Activated CD4-positive, alpha-beta memory T cell treated with anti-CD3 and anti-CD28 coated beads, Interleukin-2, amount 10 ng/mL, durations not matched to agents 7 days and 5 days (primary cell): ENCODE measurements at places on chromosomes 7 and 10. TPM values are rescaled to one million over a fixed set of nuclear protein-coding genes. Genes with fewer than 3 reads are reported as not detected.

GRCh38 chr7:134662166-134662870 lies 15.7 kb downstream of the BPGM start:
- DNase-seq = no peak

DNA sequence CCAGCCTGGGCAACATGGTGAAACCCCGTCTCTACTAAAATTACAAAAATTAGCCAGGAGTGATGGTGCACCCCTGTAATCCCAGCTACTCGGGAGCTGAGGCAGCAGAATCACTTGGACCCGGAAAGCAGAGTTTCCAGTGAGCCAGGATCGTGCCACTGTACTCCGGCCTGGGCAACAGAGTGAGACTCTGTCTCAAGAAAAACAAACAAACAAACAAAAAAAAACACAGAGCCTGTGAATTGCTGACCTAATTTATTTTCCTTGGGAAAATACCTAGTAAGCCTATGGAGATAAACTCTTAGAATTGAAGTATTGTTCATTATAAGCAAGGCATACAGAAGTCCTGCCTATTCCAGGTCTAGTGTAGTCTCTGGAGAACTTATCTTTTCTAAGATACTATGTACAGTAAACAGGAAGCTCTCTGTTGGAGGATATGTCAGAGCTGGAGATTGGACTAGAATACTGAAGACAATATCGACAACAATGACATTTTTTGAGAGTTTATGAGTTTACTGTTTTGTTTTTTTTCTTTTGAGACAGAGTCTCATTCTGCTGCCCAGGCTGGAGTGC lies 14.9 kb downstream of the GTF2I start:
- DNase-seq = no peak

DNA sequence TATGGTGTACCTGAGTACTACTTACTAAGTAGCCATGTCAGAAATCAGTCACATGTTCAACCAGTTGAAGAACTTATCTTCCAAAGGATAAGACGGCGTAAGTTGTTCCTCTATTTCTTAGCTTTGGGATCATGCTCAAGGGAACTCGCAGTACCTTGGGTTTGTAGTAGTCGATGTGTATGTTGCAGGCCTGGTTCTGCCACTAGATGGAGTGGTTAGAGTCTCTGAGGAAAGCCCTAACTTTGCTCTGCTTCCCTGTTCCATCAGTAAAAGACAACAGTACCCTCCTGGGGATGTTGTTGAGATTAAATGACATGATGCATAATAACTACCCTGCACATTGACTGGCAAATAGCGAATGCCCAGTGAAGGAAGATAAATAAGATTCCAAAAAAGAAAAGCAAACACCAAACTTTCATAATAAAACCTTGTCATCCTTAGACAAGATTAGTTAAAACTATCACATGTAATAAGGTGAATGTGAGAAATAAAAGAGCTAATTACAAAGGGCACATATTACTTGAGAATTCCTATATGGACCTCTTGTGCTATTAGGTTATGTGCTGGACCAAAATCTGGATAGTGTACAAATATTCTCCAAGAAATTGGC lies 165.9 kb downstream of the ABCA13 start:
- no peak for DNase-seq

- no peak for DNase-seq
Observed at GRCh38 chr7:25864943-25865751, 286.9 kb upstream of the NFE2L3 start.

GRCh38 chr10:35386594-35387174 lies 50.4 kb downstream of the CCNY start:
- DNase-seq = no peak

DNA sequence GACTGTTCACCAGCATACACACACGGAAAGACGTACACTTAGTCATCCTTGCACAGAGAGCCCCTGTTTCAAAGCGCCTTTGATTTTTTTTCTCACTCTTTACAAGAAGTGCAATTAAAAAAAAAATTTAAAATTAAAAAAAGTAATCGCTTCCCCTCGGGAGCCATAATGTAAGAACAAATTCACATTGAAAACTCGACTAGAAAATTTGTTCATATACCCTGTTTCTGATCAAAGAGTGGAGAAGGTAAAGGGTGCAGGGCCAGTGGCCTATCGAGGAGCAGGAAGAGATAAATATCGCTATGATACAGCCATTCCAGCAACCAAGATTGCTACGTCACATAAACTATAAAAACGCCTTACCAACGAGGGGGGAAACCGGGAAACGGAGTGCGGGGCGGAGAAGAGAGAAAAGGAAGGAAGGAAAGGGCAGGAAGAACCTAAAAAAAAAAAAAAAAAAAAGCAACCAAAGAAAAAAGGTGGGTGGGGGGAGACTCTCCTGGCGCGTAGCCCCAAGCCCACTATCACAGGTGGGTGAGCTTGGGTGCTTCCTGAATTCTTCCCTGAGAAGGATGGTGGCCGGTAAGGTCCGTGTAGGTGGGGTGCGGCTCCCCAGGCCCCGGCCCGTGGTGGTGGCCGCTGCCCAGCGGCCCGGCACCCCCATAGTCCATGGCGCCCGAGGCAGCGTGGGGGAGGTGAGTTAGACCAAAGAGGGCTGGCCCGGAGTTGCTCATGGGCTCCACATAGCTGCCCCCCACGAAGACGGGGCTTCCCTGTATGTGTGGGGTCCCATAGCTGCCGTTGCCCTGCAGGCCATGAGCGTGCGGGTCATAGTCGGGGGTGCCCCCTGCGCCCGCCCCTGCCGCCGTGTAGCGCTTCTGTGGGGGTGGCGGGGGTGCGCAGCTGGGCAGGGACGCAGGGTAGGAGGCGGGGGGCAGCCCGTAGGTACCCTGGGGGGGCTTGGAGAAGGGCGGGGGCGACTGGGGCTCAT lies 5.2 kb upstream of the HOXA2 start:
- DNase-seq = no peak

DNA sequence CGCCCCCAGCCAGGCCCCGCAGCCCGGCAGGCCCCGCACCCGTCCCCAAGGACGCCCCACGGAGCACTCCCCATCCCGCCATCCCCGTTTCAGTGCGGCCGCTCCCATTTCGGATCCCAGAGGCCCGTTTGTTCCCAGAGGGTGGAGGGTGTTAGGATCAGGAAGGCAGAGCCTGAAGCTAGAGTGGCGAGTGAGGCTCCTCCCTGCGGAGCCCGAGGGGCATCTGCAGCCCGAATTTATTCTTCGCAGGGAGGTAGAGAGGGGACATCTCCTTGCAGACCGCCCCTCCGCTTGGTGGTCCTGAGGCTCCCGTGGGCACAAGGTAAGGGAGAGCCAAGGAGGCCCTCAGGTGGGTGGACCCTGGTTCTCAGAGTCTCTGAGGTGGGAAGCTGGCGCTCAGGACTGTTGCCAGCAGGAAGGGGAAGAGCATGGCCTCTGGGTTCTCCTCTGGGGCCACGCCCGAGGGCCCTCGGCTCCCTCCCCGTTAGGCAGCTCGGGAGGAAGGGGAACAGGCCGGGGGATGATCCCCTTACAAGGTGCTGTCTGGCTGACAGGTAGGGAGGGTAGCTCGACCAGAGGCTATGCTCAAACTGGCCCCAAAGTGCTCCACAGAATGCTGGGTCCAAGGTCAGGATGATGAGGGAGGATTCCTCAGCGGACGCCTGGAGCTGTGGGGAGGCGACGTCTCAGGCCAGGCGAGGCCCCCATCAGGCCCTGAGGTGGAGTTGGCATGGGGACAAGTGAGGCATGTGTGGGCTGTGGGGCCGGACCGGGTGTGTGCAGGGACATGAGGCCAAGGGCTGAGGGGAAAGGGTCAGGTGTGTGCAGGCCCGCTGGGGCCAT lies 17.4 kb downstream of the POLL start:
- DNase-seq = no peak

GRCh38 chr7:22762866-22763265 lies 35.9 kb downstream of the IL6 start:
- no peak for DNase-seq

The CHAT gene
- total RNA-seq = not detected

The ADRA2A gene
- total RNA-seq = not detected

The AGBL3 gene
- total RNA-seq = 2.8 TPM

The ENKUR gene
- not detected for total RNA-seq
